Uterine smooth muscle cell (primary cell): ENCODE measurements at places on chromosomes 12 and 14. TPM values are rescaled to one million over a fixed set of nuclear protein-coding genes. Genes with fewer than 3 reads are reported as not detected.

P3H3 gene
- 133 and 175 TPM in 2 replicates for total RNA-seq

A2M gene
- total RNA-seq: 2.2 and 4.6 TPM in 2 replicates

LRRC43 gene
- total RNA-seq: 0.11 and 1.5 TPM in 2 replicates

MLF2 gene
- 131 and 181 TPM in 2 replicates for total RNA-seq

BTBD7 gene
- total RNA-seq: 25.2 and 28.0 TPM in 2 replicates

ITGB7 gene
- total RNA-seq: 0.12 and 0.77 TPM in 2 replicates

C12orf50 gene
- total RNA-seq: under 0.01 TPM in 1 of 2 replicates, not detected in the other

MYL2 gene
- not detected in 2 replicates for total RNA-seq

MRPL51 gene
- total RNA-seq: 87.9 and 108 TPM in 2 replicates

ALDH1L2 gene
- 62.8 and 79.4 TPM in 2 replicates for total RNA-seq

CIROP gene
- total RNA-seq: 0.11 and 0.25 TPM in 2 replicates
